GM20000 (cell line): ENCODE measurements at places on chromosomes 4 and X.

DNA sequence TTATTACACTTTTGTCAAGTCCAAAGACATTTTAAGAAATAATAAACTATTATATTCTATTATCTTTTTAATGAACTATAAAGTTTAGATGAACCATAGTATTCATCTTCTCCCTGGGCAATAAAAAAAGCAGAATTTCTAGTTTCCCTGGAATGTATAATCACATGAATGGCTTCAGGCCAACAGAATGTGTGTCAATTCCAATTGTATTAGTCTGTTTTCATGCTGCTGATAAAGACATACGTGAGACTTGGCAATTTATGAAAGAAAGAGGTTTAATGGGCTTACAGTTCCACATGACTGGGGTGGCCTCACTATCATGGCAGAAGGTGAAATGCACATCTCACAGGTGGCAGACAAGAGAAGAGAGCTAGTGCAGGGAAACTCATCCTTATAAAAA lies 70.7 kb upstream of the ANXA10 start:
- no peak for DNase-seq

- no peak for DNase-seq
Observed at GRCh38 chr4:5971078-5971450, 47.2 kb downstream of the C4orf50 start.

DNA sequence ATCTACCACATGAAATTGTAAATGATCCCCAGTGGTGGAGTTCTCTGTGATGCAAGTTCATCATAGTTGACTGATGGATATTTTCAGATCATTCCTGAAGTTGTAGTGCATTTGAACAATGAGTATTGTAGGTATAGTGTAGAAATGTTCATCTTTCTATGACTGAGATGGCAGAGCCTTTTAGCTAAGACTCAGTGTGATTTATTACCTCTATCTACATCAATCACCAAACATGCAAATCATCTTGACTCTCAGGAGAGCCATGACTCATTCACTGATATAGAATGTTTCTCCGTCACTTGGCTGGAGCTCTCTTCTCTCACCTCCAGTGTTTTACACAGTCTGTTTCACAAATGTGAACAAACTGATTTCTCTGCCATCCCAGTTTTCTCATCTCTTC lies 392.6 kb downstream of the IL1RAPL1 start:
- DNase-seq, result no peak

DNA sequence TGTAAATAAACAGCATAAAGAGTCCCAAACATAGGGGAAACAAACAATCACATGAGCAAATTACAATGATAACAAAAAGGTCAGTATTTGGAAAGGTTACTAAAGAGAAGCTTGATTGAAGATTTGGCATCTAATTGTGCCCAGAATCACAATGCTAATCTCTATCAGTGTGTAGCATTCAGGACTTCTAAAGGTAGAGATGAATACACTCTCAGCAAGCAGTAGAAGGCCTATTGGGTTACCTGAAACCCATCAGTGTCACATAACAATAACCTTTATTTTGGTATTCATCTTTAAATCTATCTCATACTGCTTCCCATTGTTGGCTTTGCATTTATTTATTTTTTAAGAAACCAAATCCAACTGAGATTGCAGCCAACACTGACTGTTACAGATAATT lies 319.5 kb downstream of the ACTRT1 start:
- DNase-seq, result no peak

DNA sequence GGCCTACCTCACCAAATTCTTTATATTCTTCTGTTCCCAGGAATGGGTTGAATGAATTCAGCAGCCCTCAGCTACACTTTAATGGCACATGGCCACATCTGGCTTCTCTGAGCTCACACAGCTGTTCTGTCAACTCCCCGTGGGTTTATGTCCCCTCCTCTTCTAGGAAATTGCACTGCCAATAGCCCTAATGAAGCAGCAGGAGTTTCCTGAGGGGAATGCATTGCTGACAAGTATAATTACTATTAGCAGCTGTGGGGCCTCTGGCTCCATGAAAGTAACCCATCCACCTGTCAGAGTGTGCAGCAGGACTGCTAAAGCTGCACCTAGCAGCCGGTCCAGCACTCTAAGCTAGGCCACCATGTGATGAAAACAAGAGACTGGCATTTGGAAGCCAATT lies 50.3 kb downstream of the FTHL17 start:
- DNase-seq, result no peak

DNA sequence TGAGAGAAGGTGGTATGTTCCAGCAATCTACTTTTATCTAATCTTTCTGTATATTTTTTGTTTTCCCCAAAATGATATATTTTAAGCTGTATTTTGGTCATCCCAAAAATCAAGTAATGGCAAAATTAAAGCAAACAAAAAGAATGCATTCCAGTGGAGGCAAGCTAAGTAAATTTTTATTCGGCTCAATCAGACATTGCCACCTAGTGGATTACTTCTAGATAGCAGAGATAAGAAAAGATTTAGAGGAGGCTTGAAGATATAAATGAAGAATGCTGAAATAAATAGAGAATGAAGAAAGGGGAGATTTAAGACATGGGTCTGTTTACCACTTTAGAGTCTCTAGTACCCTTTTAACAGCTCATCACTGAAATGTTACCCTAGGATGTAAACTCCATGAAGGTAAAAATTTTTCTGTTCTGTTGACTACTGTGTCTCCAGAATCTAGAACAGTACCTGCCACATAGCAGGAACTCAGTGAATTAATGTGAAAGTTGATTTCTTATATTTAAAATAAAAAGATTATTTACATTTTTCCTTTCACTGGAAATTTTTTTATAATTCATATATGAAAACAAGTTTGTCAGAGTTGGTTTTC lies 110.9 kb upstream of the ANK2 start:
- DNase-seq, result peak; percentile 47

DNA sequence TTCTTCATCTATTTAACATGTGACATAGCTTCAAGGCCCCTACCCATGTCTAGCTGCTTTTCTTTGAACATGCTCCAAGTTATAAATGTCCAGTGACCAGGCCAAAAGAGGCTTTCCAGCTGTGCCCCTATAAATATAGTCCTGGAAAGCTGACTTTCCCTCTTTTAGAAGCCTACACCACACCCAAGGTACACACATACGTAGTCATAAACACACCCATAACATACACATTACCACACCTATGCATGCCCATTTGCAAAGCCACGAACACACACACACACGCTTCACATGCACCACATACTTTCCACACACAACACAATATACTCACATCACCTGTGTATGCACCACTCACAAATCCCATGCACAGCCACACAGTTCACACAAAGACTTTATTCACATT lies 2.0 kb downstream of the ARHGAP36 start:
- no peak for DNase-seq

GRCh38 chr4:147793569-147794313 lies 61.9 kb downstream of the ARHGAP10 start:
- peak; percentile 26 for DNase-seq

DNA sequence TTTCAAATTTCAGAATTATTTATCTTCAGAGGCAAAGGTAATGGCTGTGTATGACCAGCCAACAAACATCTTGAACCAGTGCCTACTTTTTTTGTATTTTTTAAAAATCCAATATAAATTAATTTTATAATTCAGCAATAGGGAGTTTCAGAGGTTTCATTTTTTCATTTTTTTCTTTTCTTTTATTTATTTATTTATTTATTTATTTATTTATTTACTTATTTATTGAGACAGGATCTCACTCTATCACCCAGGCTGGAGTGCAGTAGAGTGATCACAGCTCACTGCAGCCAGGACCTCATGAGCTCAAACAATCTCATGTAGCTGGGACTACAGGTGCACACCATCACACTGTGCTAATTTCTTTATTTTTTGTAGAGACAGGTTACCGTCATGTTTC lies 250.5 kb downstream of the TMEM47 start:
- DNase-seq, result no peak

- peak; percentile 27 for DNase-seq
Observed at GRCh38 chr4:82044141-82044993, 329.4 kb downstream of the HNRNPD start.

DNA sequence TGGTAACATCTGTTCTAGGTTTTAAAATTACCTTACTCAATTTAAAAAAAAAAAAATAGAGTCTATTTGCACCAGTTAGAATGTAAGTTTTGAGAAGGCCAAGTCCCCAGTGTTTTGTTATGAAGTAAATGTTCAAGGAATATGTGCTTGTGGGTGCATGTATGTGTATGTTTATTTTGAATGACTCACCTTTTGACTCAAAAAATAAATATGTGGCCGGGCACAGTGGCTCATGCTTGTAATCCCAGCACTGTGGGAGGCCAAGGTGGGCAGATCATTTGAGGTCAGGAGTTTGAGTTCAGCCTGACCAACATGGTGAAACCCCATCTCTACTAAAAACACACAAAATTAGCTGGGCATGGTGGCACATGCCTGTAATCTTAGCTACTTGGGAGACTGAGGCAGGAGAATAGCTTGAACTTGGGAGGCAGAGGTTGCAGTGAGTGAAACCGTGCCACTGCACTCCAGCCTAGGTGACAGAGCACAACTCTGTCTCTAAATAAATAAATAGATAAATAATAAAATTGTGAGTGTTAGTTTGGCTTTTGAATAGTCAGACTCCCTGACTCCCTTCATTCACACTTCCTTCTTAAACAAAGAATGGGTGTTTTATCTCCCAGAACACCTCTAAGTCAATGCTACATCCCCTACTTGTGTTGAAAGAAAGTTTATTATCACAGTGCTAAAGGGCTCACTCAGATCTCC lies 511.3 kb upstream of the PCDH7 start:
- no peak for DNase-seq

- DNase-seq, result no peak
Observed at GRCh38 chr4:80726471-80726870, 304.0 kb upstream of the BMP3 start.

DNA sequence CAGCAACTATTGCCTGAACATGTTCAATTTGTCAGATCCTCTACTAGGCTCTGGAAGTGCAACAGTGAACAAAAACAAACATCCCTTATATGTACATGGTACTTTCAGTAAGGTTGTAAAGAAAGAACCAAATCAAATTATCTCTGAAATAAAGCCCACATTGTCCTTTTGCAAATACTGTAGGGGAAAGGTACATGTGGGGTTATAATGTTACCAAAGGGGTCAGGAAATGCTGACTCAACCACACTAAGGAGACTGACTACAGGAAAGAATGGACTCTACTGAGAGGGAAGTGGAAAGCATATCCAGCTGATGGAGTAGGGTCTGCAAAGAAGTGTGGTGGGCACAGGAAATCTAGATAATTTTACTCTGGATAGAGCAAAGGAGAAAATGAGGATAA lies 61.5 kb downstream of the PCDH18 start:
- DNase-seq, result no peak

DNA sequence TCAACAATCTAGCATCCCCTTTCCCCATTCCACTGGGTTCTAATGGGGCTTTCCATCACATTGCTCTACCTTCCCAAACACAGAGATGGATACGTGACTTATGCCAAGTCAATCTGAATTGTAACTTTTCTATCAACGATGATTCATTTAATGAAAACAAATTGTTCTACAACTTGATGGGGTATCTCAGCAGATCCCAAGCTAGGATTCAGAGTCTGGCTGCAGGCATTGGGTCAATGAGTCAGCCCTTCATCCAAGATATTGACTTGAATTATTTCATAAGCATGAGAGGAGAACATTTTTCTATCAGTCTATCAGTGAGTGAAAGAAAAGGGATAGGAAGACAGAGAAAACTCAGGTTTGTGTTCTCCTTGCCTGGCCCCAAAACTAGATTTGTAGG lies 15.0 kb upstream of the HPGDS start:
- DNase-seq, result no peak

DNA sequence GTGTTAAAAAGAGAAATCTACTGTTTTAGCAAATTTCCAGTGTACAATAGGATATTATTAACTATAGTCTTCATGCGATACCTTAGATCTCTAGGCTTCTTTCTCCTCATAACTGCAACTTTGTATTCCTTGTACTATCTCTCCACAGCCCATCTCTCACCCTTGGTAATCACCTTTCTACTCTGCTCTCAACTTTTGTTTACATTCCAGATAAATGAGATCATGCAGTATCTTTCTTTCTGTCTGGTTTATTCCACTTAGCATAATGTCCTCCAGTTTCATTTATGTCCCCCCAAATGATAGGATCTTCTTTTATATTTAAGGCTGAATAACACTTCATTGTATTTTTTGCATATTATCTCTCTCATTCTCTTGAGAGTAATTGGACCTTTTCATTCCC lies 165.5 kb downstream of the HS3ST1 start:
- DNase-seq, result no peak

DNA sequence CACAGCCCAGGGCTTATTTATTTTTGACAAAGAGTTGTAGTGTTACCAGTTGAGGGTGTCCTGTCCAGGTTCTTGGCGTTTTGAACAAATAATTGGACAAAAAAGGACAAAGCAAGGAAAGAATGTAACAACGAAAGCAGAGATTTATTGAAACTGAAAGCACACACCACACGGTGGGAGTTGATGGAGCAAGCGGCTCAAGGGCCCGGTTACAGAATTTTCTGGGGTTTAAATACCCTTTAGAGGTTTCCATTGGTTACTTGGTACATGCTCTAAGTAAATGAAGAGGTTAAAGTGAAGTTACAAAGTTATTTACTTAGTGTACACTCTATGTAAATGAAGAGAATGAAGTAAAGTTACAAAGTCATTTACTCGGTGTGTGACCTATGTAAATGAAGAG lies 27.8 kb upstream of the OPHN1 start:
- no peak for DNase-seq

- no peak for DNase-seq
Observed at GRCh38 chrX:40227125-40227524, 129.4 kb upstream of the BCOR start.

- no peak for DNase-seq
Observed at GRCh38 chrX:24728530-24728929, 34.8 kb downstream of the POLA1 start.

DNA sequence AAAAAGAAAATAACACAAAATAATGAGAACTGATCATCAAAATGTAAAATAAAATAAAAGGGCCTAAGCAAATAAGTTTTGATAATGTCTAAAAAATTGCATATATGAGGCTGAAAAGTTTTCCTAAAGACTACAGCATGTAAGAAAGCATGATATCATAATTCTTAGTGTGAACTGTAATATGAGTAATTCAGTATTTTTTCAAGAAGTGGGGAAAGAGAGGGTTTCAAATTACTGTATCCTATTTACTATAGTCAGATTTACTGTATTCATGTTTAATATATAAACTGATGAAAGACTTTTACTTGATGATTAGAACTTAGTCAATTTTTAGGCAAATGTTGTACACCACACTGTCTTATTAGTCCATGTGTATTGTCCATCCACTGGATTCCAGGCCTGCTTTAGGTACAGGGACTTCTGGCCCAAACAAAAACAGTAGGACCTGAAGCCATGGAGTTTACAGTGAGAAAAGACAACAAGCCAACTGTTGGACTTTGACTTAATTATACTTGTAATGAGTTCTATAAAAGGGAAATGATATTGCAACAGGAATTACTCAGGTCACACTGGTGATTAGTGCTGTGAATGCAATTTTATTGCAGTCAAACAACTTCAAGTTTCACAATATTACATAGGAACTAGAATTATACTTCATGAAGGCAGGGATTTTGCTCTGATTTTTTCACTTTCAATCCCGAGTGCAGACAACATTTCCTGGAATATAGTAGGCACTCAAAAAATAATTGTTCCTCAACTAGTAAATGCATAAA lies 517.7 kb upstream of the GALNT7 start:
- no peak for DNase-seq
